ENCODE measurements at places on chromosomes 12 and 14.

GRCh38 chr12:79681008-79681590, 9.7 kb downstream of the PAWR start:
- H3K4me1 ChIP-seq = peaks cover 6% of the 10 kb centered on the region
- no peak overlapping the region for H3K27ac ChIP-seq
- H3K36me3 ChIP-seq = no peaks in the 10 kb centered on the region
- DNase-seq = no peak
- no peak overlapping the region for H3K4me3 ChIP-seq
- H3K27me3 ChIP-seq = no peaks in the 10 kb centered on the region

- H3K27me3 ChIP-seq = no peaks in the 10 kb centered on the region
- H3K4me1 ChIP-seq = no peaks in the 10 kb centered on the region
Observed at GRCh38 chr14:23663127-23663526, 27.0 kb downstream of the DHRS2 start.

- no peak for DNase-seq
- H3K4me1 ChIP-seq = no peaks in the 10 kb centered on the region
- no peak overlapping the region for H3K4me3 ChIP-seq
- H3K27ac ChIP-seq = no peak overlapping the region
- no peaks in the 10 kb centered on the region for H3K36me3 ChIP-seq
- H3K27me3 ChIP-seq = no peaks in the 10 kb centered on the region
Observed at GRCh38 chr14:97080991-97081390, 283.8 kb downstream of the VRK1 start.

DNA sequence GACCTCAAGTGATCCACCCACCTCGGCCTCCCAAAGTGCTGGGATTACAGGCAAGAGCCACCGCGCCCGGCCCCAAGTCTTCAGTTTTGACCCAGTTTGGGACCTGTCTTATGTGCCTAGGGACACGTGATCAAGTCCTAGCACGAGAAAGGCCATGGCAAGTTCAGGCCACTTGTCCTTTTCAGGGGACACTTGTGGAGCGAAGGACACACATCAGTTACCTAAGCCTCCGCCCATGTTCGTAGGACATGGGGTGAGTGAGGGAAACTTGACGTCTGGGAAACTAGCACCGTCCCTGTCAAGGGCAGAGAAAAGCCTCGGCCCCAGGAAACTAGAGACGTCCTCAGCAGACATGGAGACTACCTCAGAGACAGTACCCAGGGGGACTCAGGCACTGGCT, 60.7 kb downstream of the KDM2B start:
- H3K36me3 ChIP-seq = no peaks in the 10 kb centered on the region
- H3K27ac ChIP-seq = no peak overlapping the region
- no peak for DNase-seq
- H3K4me3 ChIP-seq = no peak overlapping the region
- H3K4me1 ChIP-seq = peaks cover 9% of the 10 kb centered on the region

DNA sequence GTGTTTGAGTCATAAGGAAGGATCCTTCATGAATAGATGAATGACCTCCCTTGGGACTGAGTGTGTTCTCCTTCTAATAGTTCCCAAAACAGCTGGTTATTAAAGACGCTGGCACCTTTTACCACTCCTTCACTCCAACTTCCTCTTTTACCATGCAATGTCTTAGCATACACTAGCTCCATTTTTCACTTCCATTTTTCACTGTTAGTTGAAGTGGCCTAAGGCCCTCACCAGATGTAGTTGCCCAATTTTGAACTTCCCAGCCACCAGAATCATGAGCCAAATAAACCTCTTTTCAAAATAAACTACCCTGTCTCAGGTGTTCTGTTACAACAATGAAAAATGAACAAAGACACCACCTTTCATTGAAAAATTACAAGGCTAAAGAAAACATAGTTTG, 64.7 kb downstream of the GPR65 start:
- H3K4me3 ChIP-seq = no peak overlapping the region
- no peaks in the 10 kb centered on the region for H3K27me3 ChIP-seq
- H3K27ac ChIP-seq = no peak overlapping the region

DNA sequence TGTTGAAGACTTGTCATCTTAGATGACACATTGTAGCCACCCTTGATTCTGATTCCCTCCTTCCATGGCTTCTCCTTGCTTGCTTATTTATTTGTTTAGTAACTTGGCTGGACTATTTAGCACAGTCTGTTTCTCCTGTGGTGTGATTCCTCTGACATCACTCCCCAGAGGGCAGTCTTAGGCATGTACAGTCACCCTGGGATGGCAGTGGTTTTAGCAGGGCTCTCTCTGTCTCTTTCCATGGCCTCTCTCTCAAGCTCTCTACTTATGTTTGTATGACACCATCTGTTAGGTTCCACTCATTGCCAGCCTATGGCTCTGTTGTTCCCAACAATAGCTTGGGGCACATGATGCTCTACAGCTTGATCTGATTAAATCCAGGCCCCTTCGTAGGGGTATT, 158.3 kb downstream of the ADGRD1 start:
- no peak overlapping the region for H3K4me3 ChIP-seq
- no peak for DNase-seq
- H3K36me3 ChIP-seq = no peaks in the 10 kb centered on the region
- no peaks in the 10 kb centered on the region for H3K27me3 ChIP-seq
- H3K4me1 ChIP-seq = no peaks in the 10 kb centered on the region
- H3K27ac ChIP-seq = no peak overlapping the region

DNA sequence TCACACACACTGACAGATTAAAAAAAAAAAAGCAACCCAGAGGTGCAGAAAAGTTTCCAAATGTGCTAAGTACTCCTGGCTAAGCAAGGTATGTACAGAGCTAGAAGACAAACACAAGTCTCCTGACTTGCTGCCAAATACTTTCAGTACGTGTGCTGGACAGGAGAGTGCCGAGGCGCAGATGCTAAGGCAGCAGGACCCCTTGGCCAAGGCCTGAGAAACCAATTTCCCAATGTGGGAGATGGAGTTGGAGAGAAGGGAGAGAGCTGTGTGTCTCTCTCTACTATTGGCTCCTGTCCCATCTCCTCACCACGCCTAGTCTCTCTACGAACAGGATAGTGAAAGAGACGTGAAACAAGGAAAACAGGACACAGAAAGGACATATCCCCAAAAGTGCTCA, 5.3 kb downstream of the SPRYD3 start:
- no peak overlapping the region for H3K27ac ChIP-seq
- DNase-seq = no peak
- H3K4me1 ChIP-seq = peaks cover 12% of the 10 kb centered on the region
- H3K27me3 ChIP-seq = no peaks in the 10 kb centered on the region
- no peaks in the 10 kb centered on the region for H3K36me3 ChIP-seq
- H3K4me3 ChIP-seq = no peak overlapping the region

- peaks cover 68% of the 10 kb centered on the region for H3K4me1 ChIP-seq
- H3K27ac ChIP-seq = peak overlapping the region; percentile 93
- peaks cover 34% of the 10 kb centered on the region for H3K36me3 ChIP-seq
- H3K27me3 ChIP-seq = no peaks in the 10 kb centered on the region
- DNase-seq = no peak
- H3K4me3 ChIP-seq = no peak overlapping the region
Observed at GRCh38 chr12:131774576-131775391, 53.4 kb upstream of the MMP17 start.

DNA sequence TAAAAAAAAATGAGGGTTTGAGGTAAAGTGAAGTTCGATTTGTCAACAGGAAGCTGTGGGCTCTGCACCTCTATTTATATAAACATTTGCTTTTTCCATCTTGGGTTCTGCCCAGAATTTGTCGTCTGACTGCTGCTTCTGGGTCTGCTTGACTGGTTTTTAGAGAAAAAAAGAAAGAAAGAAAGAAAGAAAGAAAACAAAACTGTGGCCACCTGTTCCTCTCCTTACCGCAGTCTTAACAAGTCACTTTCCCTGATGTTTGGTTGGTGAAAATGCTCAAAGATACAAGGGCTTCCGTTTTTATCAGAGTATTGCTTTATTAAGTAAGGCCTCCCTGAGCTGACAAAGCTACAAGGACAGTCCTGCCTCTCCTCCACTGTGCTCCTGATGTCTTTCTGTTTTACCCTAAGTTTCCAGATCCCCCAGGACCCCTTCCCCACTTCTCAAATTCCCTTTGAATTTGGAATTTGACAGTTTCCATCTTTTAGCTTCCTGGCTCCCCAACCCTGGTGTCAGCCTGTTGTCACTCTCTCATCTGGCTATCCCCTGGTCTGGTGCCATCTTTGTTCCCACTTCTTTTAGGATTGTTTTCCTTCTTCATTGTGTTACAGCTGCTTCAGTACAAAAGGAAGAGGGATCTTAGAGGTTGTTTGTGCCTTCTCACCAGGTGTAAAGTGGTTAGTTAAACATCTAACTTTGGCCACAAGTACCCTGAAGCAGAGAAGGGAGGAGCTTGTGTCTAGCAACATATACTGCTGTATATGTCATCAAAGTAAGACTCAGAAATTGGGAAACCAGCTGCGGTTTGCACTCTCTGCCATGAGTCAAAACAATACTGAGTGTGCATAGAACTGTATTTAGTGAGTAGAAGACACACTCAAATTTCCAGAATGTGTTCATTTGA, 18.0 kb downstream of the MFAP5 start:
- H3K4me1 ChIP-seq = peaks cover 24% of the 10 kb centered on the region
- DNase-seq = peak; percentile 40

DNA sequence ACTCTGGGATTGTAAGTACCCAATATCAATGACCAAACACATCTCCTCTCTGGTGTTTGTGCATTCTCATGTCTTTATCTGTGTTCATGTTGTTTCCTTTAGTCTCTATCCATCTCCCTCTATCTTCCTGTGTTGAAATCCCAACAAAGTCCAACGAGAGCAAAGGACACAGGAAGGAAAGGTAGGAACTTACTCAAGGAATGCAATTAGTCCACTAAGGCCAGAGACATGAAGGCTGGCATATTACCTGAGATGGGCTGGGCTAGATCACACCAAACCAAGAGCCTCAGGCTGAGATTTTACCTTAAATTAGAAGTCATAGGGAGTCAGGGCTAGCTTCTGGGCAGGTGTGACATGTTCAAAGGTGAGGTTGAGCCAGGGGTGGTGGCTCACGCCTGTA, 14.3 kb upstream of the LGALS3 start:
- no peaks in the 10 kb centered on the region for H3K4me1 ChIP-seq
- no peaks in the 10 kb centered on the region for H3K27me3 ChIP-seq
- H3K36me3 ChIP-seq = no peaks in the 10 kb centered on the region
- DNase-seq = no peak
- H3K4me3 ChIP-seq = no peak overlapping the region

DNA sequence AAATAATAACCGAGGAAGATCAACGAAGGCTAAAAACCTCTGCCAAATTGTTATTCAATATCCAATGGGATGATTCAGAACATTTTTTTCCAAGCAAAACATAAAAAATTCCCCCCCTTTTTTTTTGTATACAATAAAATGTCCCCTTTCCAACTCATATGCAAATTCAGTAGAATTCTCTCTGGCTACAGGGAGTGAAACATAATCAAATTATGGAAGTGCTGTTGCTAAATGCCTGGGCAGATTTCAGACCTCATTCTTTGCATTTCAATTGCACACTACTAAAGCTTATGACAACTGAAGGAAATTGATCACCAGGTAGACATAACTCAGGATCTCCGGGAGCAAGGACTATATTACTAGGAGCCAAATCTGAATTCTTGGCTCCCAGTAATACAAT, 51.0 kb downstream of the LMNTD1 start:
- H3K27me3 ChIP-seq = no peaks in the 10 kb centered on the region
- H3K36me3 ChIP-seq = no peaks in the 10 kb centered on the region
- no peak overlapping the region for H3K27ac ChIP-seq
- no peak overlapping the region for H3K4me3 ChIP-seq

DNA sequence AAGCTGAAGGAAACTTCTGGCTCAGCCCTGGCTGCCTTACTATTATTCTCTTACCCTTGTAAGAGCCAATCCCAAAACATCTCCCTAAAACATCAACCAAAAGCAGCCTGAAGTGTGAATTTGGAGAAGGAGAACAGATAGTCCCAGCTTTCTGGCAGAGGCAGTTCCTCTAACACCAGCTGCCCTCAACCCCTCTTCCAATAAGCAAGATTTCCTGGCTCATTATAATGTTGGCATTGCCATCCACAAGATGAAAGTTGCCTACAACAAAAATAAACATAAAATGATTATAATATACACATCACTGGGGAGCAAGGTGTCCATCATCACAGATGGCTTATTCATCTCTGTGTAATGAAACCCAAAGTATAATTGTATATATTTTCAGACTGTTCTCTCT, 352.5 kb upstream of the CCDC196 start:
- H3K4me1 ChIP-seq = no peaks in the 10 kb centered on the region
- H3K27me3 ChIP-seq = no peaks in the 10 kb centered on the region
- no peak overlapping the region for H3K27ac ChIP-seq
- no peaks in the 10 kb centered on the region for H3K36me3 ChIP-seq
- no peak for DNase-seq

GRCh38 chr12:12487490-12487889, 75.2 kb downstream of the DUSP16 start:
- no peaks in the 10 kb centered on the region for H3K27me3 ChIP-seq
- H3K4me3 ChIP-seq = no peak overlapping the region
- no peaks in the 10 kb centered on the region for H3K36me3 ChIP-seq

DNA sequence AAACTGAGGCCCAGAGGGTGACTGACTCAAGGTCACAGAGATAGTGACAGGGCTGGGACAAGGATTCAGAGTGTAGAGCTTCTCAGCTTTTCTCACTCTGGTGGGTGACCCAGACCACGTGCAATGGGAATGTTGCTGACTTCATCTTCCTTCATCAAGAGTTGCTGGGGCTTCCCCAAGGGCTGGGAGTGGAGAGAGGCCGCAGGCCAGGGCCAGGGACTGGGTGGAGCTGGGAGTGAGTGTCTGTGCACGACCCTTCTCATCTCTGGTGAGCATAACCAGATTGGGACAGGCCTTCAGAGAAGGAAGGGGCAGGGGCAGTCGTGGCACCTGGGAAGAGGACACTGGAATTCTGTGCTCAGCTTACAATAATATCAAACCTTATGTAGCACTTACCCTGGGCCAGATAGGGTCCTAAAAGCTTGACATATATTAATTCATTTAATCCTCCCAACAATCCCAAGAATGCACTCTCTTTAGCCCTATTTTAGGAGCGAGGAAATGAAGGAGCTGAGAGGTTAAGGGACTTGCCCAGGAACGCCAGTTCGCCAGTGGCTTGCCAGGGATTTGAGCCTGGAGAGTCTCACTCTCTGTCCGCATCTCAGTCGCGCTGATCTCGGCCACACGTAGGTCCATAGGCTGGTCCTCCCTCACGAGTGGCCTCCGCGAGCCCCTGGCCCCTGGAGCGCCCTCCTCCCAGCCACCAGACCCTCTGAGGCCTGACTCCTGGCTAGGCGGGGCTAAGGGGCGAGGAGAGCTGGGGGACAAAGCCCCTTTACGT, 15.8 kb downstream of the KRT18 start:
- H3K4me1 ChIP-seq = no peaks in the 10 kb centered on the region
- DNase-seq = no peak
- H3K27ac ChIP-seq = no peak overlapping the region
- no peak overlapping the region for H3K4me3 ChIP-seq

- H3K4me1 ChIP-seq = peaks cover 38% of the 10 kb centered on the region
- H3K27me3 ChIP-seq = no peaks in the 10 kb centered on the region
- H3K27ac ChIP-seq = no peak overlapping the region
- no peaks in the 10 kb centered on the region for H3K36me3 ChIP-seq
- no peak overlapping the region for H3K4me3 ChIP-seq
Observed at GRCh38 chr12:13104409-13104808, 942 bp upstream of the GSG1 start.

Data from B cell (primary cell).